ENCODE measurements at places on chromosomes 6 and 20.

DNA sequence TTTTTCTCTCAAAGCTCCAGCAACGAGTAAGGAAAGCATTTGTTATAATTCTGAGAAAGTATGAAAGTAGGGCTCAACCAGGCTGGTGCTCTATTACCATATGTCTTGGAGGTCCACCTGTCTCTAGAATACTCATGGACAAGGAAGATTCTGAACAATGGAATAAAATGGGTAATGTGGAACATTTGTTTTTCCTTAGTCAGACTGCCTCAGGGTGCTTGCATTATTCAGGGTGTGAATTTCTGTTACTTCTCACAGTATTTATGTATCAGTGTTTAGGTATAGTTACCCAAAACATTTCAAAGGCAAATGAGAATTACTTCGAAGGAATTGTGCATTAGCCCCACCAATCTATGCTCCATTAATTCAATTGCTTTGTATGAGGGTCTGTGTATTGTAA is 586.2 kb upstream of the CITED2 start:
- DNase-seq: no peak

DNA sequence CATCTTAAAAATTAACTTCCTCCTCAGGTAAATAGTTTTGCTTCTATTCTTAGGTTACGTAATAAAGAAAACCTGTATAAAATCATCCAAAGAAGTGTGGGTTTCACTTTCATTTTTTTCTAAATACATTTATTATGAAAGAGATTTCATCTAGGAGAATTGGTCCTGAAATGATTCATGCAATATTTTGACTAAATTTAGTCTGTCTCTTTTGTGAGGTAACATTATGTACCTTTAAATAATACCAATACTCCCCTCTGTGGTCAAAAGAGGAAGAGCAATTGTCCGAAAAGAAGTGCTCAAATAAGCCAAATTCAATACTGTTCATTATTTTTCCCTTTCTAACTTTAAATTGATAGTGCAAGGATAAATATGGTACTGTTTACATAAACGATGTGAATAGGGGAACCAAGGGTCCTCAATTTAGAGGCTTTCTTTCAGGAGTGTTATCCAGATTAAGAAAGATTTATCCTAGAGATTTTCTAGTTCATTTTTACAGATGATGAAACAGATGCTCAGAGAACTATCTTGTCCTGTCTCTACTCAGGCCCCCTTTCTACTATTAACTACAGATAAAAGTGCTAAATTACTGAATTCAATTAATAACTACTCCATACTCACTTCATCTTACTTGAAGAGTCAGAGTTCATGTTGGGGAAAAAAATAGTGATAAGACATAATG is 26.2 kb downstream of the CYP39A1 start:
- DNase-seq: peak; percentile 15

GRCh38 chr6:131766631-131767030 is 41.2 kb upstream of the ENPP1 start:
- DNase-seq: no peak

- DNase-seq: no peak
Observed at GRCh38 chr6:163554663-163555062, 140.1 kb downstream of the QKI start.

DNA sequence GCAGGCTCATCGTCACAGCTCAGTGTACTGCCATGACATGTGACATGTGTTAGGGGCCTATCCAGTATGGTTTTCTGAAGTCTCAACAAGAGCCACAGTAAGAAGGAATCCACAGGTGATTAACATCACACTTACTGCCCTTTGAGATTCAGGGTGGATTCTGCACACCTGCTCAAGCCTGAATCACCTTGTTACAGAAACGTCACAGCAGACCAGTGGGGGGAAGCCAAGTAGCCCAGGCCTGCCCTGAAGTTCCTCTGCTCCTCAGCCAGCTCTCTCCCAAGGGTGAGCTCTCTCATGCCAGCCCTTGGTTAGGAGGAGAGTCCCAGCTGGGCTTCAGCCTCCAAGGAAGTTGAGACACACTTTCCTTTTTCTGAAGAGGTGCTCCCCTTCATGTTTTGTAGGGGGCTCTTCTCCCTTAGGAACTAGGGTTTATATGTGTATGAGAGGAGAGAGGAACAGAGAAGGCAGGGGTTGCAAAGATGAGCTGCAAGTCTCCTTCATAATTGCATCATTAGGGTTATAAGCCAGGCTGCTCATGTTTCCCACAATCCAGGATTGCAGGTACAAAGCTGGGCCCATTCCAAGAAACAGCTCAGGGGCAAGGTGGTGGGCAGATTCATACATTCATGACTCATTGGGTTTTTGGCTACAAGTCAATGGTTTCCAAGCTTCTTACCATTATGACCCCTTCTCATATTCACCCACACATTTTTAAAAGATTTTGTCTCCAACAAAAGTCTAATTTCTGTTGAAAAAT is 11.6 kb downstream of the GSS start:
- no peak for DNase-seq

DNA sequence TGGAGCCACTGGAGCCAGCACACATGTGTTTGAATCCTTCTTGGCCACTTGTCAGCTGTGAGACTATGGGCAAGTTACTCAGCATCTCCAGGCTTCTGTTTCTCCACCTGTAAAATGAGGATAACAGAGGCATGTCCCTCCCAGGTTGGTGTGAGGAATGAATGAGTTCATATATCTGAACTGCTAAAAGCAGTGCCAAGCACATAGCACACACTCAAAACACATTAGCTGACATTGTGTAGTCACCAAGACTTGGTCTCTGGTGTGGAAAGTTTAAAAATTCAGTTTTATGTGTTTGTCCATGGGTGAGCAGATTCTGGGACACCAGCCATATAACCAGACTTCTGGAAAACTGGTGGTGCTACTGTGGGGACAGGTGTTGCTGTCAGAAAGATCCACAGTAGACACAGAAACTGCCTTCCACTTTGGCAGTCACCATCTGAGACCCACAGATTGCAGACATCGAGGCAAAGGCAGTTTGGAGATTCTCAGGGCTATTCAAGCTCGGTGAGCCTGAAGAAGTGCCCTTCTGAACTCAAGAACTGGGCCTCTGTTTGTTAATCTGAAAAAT is 115.8 kb downstream of the MRPL14 start:
- DNase-seq: no peak

GRCh38 chr6:150719099-150719766 is 119.5 kb downstream of the PLEKHG1 start:
- no peak for DNase-seq

- no peak for DNase-seq
Observed at GRCh38 chr6:110597761-110598160, 121.3 kb upstream of the SLC22A16 start.

DNA sequence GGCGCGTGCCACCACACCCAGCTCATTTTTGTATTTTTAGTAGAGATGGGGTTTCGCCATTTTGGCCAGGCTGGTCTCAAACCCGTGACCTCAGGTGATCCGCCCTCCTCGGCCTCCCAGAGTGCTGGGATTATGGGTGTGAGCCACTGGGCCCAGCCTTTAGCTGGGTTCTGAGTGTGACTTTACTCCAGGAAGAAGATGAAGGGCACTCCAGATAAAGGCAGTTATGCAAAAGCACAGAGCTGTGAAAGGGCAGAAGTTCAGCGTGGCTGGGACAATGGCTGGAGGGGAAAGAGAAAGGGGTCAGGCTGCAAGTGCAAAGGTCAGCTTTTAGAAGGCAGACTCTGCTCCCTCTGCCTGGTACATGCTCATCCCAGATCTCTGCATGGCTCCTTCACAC is 39.7 kb downstream of the MAP3K5 start:
- no peak for DNase-seq

- no peak for DNase-seq
Observed at GRCh38 chr6:158621694-158622544, 22.6 kb downstream of the DYNLT1 start.

- peak; percentile 32 for DNase-seq
Observed at GRCh38 chr6:113211170-113211569, 646.0 kb upstream of the MARCKS start.

All from NCI-H1930 (cell line).